Hepatic stellate cell (primary cell): ENCODE measurements at places on chromosomes 7 and 10.

DNA sequence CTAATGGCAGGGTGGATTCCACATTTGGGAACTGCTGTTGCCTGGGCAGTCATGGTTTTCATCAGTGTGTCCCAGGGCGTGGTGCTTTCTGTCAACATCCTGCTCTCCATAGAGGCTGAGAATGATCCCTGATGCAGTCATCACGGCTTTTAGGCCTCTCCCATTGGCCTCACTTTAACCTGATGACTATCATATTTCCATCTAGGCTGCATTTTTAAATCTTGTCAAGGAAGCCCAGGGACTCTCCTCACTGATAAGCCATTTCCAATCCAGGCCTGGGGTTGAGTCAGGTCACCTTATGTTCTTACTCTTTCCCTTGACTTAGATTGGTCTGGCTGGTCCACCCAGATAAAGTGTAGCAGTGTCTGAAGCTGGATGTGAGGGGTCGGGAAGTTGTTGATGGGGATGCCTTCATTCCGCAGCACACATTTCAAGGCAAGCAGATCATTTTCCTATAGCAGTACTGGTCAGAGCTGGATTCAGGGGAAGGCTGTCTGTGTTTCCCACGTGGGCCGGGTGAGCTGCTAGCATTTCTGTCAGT lies 177.0 kb downstream of the AUTS2 start:
- DNase-seq = no peak

DNA sequence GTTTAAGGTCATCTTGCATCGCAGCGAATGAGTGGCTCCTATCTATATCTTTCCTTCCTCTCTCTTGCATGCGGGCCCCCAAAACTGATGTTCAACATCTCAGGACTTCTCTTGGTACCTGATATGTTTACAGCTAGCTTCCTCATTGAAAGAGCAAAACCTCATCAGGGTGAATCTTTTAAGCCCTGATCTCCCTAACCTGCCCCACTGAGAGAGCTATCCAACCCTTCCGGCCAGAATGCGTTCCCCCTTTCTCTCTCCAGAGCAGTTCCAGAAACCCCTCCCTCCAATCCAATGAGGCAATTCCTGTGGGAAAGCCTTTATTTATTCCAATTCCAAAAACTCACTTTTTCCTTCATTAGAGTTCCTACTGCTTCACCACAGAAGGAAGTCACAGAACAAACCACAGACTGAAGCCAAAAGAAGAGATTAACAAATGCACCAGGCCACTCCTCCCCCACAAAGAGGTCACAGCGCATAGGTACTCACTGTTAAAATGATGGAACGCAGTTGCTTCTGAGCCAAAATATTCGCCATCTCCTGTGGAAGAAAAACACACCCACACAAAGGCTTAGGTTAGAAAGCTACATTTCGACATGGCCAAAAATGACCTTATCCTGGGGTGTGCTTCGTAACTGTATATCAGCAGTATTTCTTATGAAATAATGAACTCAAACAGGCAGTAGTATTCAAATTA lies 232.4 kb downstream of the ELMO1 start:
- DNase-seq = no peak

DNA sequence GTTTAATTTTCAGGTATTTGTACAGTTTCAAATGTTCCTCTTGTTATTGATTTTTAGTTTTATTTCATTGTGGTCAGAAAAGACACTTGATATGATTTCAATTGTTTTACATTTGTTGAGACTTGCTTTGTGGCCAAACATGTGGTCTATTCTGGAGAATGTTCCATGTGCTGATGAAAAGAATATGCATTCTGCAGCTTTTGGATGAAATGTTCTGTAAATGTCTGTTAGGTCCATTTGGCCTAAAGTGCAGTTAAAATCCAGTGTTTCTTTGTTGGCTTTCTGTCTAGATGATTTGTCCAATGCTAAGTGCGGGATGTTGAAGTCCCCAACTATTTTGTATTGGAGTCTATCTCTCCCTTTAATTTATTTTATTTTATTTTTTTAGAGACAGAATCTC lies 70.5 kb downstream of the ZNF503 start:
- DNase-seq = no peak

DNA sequence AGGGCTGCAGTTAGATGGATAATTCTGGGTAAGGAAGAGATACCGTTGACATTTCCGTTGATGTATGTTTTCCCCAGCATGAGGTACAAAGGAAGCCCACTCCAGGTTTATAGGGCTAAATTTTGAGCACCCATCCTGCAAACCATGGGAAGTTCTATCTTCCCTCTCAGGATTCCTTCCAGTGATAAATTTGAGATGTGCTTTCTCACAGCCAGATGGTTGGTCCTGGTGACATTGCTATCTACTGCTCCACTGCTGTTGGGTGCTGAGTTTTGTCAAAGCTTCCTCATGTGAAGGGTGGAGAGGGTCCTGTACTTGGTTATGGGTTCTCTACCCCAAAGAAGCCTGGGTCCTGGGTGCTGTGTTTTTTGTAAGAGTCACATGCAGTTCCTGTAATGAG lies 57.4 kb downstream of the CXCL12 start:
- DNase-seq = no peak

GRCh38 chr7:116236020-116236630 lies 25.8 kb downstream of the TES start:
- no peak for DNase-seq

DNA sequence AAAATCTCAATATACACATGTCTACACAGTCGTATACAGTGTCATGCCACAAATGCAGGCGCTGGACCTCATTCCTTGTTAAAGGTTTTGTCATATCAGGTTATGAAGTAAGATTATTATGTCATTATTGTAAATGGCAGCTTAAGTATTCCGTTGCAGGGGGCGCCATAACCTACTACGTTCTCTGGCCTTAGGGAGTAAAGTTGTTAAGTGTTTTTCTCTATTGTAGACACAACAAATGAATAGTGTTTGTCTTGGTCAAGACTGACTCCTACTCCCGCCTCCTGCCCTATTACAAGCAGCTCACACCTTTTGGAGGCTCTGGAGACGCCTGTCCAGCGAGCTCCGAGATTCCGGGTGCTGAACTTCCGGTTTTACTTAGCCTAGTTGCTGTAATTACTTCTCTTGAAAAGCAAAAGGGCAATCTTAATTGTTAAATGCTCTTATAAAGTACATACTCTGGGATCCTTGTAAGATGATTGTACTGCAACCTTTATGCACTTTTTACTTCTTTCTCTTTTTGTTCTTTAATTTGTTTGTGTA lies 994 bp downstream of the GATAD1 start:
- DNase-seq = peak; percentile 22

DNA sequence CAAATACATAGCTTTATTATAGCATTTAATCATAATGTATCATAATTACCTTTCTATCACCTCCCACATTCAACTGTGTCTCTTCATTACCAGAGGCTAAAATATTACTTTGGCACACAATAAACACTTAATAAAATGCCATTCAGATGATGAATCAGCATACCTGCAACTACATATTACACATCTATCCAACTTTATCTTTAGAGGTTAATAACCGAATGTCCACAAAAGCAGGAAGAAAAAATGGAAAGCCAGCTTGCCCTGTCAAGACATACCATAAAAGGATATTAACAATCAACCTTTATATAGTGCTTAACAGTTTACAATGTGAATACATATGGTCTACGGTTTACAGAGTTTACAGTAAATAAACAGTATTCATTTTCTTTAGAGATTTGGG lies 12.7 kb downstream of the CACUL1 start:
- no peak for DNase-seq

GRCh38 chr7:55156919-55157763 lies 138.3 kb downstream of the EGFR start:
- no peak for DNase-seq

- DNase-seq = no peak
Measured at GRCh38 chr7:205115-206010, 13.0 kb downstream of the FAM20C start.

- DNase-seq = no peak
Measured at GRCh38 chr10:65550761-65551160, 1375.1 kb upstream of the LRRTM3 start.

- DNase-seq = no peak
Measured at GRCh38 chr10:70596860-70597809, 5.4 kb downstream of the PRF1 start.

DNA sequence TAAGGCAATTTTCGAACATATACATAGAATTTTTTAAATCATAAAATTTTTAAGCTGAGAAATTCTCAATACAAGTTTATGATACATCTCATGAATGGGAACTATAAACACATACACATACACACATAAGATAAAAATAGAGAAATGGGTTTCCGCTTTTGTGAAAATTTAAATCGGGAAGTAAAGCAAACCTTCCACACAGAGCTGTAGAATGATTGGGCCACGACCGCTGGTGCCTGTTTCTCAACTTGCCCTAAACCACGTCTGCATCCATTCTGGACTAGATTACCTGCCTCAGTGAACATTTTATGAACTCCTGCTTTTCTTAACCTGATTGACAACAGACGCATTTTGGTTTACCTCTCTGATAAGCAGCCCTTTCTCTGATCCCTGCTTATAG lies 264.4 kb downstream of the SKAP2 start:
- no peak for DNase-seq

DNA sequence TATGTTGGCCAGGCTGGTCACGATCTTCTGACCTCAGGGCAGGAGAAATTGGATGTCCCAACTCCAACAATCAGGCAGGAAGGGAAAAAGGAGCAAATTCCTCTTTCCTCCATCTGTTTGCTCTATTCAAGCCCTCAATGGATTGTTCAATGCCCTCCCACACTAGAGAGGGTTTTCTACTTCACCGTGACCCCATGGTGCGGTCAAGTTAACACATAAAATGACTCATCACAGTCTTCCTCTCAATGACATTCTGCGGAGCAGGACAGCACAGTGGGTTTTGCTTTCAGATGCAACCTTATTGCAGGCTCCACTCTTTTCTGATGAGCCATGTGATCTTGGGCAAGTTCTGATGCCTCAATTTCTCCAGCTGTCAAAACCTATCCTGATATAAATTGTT lies 364.9 kb downstream of the ANKRD30A start:
- no peak for DNase-seq

DNA sequence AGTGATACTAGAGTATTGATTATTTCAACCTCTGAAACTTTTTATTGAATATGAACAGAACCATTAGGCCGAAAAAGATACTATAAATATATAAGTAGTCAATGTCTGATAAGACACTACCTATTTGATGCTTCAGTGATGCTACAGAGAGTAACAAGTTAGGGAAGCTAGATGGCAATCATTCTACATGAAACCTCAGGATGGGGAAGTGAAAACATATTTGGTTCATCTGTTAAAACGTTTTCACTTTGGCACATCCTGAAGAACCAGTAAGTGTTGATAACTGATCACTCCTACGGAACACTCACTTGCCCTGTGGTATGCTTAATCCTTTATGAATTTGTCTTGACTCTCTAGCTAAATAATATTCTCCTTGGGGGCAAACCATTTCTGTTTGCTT lies 1064.9 kb downstream of the NXPH1 start:
- no peak for DNase-seq

- DNase-seq = no peak
Measured at GRCh38 chr7:122518488-122518887, 180.4 kb downstream of the RNF133 start.

GRCh38 chr7:140902303-140902953 lies 22.3 kb downstream of the BRAF start:
- DNase-seq = no peak

GRCh38 chr10:51000164-51000563 lies 74.1 kb upstream of the PRKG1 start:
- DNase-seq = peak; percentile 34

GRCh38 chr10:13899941-13900340 lies 313.2 kb downstream of the PRPF18 start:
- no peak for DNase-seq

- no peak for DNase-seq
Measured at GRCh38 chr10:113078282-113078907, 128.3 kb downstream of the TCF7L2 start.

DNA sequence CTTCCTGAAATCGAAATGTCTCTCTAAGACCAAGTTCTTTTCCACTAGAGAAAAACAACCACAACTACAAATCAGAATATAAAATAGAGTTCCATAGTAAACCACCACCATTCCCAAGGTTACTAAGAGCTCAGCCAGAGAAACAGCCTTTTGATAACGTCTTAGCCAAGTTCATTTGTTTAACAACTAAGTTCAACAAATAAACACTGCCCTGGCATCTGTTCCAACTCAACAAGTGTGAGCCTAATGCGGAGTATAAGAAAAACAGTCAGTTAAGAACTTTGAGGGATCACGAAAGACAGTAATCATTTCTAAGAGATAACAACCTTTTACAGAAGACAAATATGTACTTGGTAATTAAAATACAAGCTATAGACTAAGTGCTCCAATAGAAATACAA lies 77.3 kb downstream of the CALD1 start:
- DNase-seq = no peak

DNA sequence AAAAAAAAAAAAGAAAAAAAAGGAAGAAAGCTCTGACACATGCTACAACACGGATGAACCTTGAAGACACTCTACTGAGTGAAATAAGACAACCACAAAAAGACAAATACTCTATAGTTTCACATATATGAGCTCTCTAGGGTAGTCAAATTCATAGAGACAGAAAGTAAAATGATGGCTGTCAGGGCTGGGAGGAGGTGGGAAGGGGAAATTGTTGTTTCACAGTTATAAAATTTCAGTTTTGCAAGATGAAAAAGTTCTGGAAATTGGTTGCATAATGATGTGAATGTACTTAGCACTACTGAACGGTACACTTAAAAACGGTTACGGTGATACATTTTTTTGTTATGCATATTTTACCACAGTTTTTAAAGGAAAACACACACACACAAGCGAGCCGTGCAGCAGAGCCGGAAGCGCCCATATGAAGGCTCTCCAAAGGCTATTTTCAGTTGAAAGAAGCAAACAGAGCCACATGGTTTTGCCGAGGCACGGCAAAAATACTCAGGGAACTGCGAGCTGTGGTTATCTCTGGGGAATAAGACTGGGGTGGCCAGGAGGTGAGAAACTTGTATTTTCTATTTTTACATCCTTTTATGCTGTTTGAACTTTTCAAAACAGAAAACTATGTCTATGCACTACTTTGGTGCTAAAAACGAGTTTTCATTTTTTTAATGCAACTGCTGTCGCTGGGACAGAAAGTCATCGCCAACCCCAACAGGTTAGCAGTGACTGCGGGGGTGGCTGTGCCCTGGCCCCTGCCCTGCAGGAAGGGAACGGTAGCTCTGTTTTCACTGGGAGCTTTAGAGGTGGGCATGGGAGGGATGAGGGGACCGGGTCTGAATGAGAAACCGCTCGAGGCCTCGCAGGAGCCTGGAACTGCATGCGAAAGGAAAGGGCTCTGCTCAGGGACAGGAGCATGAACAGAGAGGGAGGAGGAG lies 132.9 kb downstream of the OAT start:
- no peak for DNase-seq

DNA sequence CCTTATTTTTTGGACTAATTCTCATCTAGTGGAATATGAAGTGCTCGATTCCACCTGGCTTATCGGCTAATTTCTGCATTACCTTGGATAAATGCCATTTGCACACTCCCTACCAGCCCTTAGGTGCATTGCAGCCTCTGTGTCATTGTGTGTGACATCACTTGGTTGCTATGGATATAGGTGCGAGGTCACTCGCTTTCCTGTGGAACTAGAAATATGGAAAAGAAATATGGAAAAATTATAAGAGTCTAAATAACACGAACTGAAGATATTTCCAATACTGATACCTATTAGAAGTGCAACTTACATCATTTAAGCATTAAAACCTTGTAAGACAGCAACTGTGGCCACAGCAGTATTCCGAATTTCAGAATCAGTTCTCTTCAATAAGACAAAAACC lies 2.0 kb downstream of the YWHAG start:
- DNase-seq = no peak
